ENCODE measurements at places on chromosomes 7 and 10.

GRCh38 chr10:101536800-101537199, 51.3 kb downstream of the POLL start:
- no peak for DNase-seq

GRCh38 chr10:79221110-79222051, 125.9 kb upstream of the PPIF start:
- no peak for DNase-seq

- DNase-seq = no peak
Measured at GRCh38 chr10:60206735-60207134, 182.9 kb downstream of the ANK3 start.

GRCh38 chr10:13792006-13792405, 205.2 kb downstream of the PRPF18 start:
- DNase-seq = no peak

DNA sequence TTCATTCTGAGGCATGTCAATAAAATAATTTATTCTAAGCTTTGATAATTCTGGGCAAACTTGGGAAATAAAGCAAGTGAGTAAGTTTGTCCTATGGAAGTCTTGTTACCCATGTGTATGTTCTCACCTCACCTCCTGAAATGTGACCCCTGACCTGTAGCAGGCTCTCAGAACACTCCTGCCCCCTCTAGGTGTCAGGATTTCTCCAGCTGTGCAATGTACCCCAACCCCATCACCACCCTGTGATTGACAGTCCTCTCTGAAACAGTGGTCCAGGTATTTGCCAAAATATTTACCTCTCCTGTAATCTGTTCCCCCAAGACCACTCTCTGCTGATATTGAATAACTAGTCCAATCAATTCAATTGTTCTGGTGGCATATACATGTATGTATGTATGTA, 122.6 kb upstream of the PTER start:
- no peak for DNase-seq

DNA sequence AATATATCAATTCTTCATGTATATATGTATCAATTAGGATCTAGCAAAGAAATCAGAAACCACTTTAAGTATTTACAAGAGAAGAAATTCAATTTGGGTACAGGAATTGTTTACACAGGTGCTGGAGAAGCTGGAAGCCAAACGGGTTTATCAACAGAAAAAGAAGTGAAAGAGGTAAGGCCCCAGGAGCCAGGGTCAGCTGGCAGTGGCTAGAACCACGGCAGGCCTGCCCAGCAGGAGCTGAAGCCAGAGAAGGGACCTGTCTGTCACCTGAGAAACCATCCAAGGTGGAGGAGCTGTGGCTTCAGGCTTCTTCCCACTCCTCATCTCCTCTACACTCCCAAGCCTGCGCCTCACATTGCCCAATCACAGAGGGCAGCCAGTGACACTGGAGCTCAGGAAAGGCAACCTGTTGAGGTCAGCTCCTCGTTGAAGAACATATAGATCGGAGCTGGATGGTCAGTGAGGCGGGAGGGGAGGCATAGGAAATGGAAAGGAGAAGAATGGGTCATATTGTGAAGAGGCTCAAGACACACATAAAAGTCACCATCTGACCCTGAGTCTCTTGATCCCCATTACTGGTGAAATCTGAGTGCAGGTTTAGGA, 182.6 kb downstream of the REEP3 start:
- DNase-seq = no peak

GRCh38 chr10:29119374-29119773, 169.5 kb upstream of the LYZL1 start:
- no peak for DNase-seq

DNA sequence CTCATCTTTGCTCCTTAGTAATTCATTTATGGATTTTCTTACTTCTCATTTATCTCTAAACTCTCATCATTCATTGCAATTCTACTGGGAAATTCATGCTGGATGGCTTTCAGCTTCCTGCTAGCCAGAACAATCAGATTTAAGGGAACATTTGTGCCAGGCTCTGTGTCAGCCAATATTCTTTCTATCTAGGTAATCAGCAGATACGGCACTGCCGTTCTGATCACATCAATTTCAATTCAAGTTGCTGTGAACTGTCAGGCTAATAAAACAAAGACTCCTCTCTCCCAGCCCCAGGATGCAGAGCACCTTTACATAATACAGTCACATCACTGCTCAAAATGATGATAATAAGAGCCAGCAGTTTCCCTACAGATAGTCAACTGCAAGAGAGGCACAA, 468.3 kb downstream of the SORCS1 start:
- no peak for DNase-seq

All from activated CD8-positive, alpha-beta memory T cell treated with anti-CD3 and anti-CD28 coated beads, Interleukin-2, amount 50 U/mL, for 4 hours (primary cell).